ENCODE measurements at places on chromosomes 4 and X.

GRCh38 chrX:25442499-25442898 lies 426.7 kb upstream of the ARX start:
- no peak for DNase-seq

DNA sequence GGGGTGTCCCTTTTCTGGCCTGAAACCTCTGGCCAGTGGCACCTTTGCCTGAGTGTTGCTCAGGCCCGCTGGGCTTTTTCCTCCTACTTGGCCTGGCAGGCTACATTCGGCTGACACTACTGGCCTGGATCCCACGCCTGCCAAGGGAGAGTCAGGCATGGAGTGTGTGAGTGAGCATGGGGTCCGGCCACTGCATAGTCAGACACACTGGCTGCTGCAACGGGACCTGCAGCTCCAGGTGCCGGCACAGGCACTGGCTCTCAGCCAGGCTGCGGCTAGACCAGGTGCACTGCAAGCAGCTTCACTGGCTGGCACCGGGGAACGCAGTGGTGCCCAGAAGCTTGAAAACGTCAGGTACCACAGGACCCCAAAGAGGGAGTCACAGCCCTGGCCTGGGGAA lies 434.9 kb downstream of the ARHGAP24 start:
- DNase-seq: no peak

DNA sequence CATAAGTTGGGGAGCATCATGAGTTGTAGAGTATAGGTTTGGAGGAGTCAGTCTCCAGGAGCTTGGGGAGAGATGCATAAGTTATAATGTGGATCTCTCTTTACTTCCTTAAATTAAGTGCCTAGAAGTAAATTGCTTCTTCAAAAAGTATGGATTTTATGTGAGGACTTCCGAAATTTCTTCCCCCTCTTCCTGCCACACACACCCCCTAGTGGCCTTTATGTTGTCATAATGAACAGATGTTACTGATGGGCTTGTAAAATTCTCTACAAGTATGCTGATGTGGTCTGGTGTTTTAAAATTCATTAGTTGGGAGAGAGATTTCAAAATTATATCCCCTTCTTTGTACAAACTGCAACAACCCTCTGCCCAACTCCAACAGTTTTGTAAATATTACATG lies 2.3 kb upstream of the METTL14 start:
- DNase-seq: peak; percentile 4

- DNase-seq: no peak
These were observed 116.4 kb upstream of the NKX1-1 start for GRCh38 chr4:1522606-1523005.

DNA sequence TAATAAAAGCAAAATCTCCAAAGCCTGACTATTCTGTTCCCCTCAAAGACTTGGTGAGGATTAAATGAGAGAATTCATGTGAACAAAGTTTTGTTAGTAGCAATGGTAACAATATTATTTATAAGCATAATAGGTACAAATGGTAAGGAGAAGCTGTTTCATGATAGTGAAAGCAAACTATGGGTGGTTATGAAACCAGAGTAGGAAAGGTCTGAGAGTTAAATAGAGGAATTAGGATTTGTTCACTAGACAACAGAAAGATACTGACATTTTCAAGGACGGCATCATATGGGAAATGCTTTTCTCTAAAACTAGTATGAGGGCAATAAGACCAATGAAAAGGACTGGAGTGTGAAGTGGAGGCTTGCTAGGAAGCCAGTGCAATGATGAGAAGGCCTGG lies 128.6 kb upstream of the FTHL17 start:
- DNase-seq: no peak

- DNase-seq: no peak
These were observed 16.7 kb upstream of the LHFPL1 start for GRCh38 chrX:112696481-112696880.

DNA sequence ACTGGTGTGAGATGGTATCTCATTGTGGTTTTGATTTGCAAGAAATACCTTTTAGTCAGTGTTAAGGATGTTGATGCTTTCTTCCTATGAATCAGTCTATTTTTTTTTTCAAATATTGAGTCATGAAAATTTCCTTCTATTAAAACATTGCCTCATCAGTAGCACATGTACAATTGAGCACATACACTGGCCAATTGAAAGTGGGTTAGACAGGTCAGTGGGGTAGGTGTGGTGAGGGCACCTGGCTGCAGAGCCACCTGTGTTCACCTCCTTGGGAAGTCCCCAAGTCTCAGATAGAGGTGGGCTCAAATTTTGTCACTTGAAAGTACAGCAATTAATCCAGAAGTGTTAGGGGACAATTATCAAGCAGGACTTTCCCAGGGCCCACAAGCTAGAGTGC lies 243.7 kb downstream of the SPRY1 start:
- no peak for DNase-seq

DNA sequence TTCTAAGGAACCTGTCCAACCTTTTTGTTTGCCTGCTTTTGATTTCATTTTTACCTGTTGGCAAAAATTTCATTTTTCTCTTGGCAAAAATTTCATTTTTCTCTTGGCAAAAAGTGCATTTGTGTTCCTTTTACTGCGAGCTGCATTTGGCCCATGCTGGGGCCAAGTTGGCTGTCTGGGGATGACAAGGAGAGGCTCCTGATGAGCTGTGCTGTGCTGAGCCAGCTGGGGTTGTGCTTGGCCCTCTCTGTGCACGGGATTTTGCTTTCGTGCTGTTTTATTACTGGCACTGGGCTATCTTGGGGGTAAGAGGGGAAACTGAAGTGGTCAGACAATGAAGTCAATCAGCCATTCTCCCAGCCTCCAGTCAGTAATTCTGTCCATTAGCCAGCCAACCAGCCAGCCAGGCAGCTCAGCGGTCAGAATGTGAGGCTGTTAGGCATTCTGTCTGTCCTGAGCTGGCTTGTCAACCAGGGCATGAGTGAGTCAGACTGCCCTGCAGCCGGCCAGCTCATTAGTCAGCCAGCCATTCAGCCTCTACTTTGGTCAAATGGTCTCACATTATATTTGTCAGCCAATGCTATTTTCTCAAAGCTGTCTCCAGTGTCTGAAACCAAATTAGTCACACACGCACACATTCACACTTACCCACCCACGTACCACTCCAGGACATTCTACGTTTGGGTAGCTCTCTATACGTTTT lies 56.9 kb upstream of the PRPS1 start:
- peak; percentile 47 for DNase-seq

GRCh38 chr4:89283226-89284009 lies 24.2 kb downstream of the GPRIN3 start:
- no peak for DNase-seq

DNA sequence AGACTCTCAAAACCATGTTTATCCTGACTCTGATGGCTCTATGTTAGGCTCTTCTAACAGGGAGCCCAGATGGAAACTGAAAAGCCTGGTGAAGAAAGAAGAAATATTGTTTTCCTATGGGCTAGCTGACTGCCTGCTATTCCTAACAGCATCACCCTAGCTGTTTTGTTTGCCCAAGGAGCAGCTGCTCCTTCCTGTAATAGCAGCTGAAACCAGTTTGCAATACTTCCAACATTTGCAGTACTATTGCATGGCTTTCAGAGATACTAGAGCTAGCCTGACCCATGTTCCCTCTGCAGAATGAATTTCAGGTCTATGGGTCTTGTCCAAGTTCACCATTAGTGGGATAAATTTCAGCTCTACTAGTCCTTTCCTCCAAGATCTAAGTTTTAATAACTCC lies 495.2 kb downstream of the INPP4B start:
- no peak for DNase-seq

GRCh38 chr4:5982156-5982973 lies 35.9 kb downstream of the C4orf50 start:
- no peak for DNase-seq

DNA sequence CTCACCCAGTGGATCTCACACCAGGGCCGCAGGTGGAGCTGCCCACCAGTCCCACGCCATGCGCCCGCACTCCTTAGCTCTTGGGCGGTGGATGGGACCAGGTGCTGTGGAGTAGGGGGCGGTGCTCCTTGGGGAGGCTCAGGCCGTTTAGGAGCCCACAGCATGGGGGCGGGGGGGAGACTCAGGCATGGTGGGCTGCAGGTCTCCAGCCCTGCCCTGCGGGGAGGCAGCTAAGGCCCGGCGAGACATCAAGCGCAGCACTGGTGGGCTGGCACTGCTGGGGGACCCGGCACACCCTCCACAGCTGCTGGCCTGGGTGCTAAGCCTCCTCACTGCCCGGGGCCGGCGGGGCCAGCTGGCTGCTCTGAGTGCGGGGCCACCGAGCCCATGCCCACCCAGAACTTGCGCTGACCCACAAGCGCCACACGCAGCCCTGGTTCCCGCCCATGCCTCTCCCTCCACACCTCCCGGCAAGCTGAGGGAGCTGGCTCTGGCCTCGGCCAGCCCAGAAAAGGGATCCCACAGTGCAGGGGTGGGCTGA lies 312.9 kb upstream of the GIMD1 start:
- no peak for DNase-seq

DNA sequence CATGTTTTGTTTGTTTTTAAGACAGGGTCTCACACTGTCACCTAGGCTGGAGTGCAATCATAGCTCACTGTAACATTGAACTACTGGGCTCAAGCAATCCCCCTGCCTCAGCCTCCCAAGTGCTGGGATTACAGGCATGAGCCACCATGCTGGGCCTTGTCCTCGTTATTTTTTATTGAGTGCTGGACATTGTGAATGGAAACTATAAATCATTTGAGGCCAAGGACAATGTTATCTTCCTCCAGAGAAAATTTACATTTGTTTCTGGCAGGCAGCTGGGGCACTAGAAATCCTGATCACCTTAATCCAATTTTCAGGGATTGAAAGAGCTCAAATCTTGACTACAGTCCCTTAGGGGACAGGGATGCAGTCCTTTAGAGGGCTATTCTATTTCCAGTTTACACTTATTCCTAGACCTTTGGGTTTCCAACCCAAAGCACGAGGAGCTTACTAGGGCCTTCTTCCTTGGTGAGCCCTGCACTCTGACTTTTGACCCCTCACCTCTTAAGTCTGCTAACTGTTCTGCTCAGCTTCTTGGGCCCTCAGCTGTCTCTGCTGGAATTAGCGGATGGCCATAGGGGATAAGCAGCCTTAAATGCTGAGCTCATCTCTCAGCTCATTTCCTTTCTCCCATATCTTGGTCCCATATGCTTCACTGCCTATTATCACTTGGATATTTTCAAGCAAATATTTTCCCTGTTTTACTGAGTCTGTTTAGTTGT lies 23.0 kb upstream of the PDZD4 start:
- DNase-seq: no peak

DNA sequence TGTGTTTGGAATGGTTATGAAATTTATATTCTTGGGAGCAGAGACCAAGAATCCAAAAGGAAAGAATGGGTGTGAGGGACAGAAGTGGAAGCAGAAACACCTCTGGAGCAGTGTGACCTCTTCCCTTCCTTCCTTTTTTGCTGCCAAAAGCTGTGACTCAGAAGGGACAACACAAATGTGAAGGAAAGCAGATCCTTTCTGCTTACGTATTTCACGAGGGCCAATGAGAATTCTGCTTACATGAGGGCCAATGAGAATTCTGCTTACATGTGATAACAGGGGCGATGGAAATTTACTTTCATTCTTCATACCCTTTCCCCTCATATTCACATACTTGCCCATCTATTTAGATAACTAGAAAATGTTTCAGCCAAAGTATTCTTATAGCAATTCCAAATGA lies 404.6 kb downstream of the PRDM5 start:
- DNase-seq: peak; percentile 16

- peak; percentile 15 for DNase-seq
These were observed 7.8 kb upstream of the CLOCK start for GRCh38 chr4:55554453-55555030.

GRCh38 chr4:77169481-77169880 lies 12.5 kb downstream of the CCNG2 start:
- DNase-seq: no peak

DNA sequence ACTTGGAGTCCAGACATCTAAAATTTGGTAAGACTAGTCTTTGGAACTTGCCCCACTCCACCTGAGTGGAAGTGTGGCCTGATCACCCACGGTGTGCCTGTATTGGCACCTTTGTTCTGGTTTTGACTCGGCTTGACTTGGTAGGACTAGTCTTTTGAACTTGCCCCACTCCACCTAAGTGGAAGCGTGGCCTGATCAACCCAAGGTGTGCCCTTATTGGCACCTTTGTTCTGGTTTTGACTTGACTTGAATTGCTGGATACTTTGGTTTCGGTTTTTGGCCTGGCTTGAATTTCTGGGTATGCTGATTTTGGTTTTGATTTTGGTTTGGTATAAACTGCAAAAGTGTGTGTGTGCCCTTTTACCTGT lies 44.7 kb upstream of the UGT2B7 start:
- DNase-seq: no peak

DNA sequence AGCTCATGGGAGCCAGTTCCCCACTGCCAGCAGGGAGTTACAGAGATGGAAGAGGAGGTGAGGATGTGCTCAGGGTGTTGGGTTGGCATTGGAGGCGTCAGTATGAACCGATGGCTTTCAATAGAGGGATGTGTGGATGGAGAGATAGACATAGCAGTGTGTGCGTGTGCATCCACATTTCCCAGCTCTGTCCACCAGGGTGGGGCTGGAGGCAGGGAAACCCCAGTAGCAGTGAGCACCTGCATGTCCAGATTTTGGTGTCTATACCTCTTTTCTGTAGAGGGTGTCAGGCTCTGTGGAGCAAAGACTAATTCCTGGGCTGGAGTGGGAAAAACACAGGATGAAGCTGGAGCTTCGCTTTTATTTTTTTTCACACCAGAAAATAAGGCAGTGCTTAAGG lies 37.2 kb upstream of the HGFAC start:
- DNase-seq: no peak

GRCh38 chr4:80611678-80611979 lies 276.1 kb downstream of the CFAP299 start:
- no peak for DNase-seq

DNA sequence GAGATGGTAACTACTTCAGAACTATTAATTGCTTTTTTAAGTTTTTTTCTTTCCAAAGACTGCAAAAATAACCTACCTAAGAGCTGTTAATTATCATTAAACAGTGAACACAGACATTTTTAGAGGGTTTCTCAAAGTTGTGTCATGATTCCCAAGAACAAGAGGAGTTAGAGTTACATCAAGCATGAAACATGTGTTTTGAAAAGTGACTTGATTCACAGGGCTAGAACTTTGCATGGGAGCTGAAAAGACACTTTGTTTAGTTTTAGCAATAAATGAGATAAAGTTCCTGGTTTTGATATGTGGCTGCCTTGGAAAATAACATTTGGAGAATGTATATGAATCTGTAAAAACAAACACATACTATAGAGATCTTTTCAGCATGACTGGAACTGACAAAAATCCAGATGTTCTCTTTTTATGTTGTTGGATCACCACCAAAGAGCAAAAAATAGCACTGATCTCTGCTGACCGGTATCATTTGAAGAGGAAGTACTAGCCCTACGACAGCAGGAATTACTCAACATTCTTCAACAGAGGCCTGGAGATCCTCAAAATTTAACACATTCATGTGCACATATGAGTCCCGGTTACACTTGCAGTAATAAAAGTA lies 173.0 kb upstream of the PCDH18 start:
- peak; percentile 55 for DNase-seq

All from amniotic stem cell (primary cell).